Kidney epithelial cell (primary cell): ENCODE measurements at places on chromosomes 1 and 21. TPM values are rescaled to one million over a fixed set of nuclear protein-coding genes. Genes with fewer than 3 reads are reported as not detected.

Gene S100A2
- 16.1 and 27.5 TPM in 2 replicates for total RNA-seq

Gene SSX2IP
- 9.4 and 10.9 TPM in 2 replicates for total RNA-seq

Gene ZBED6
- 9.1 and 15.5 TPM in 2 replicates for total RNA-seq

Gene FAM110D
- 0.07 and 0.79 TPM in 2 replicates for total RNA-seq

Gene AGMAT
- 0.75 and 0.96 TPM in 2 replicates for total RNA-seq

Gene TRIM67
- 0.14 and 0.63 TPM in 2 replicates for total RNA-seq

Gene NBPF4
- total RNA-seq: not detected in 2 replicates
